Activated CD8-positive, alpha-beta memory T cell treated with anti-CD3 and anti-CD28 coated beads for 4 hours (primary cell): ENCODE measurements at places on chromosomes 5 and 9.

- DNase-seq: no peak
Measured at GRCh38 chr5:124806373-124807077, 60.1 kb upstream of the ZNF608 start.

GRCh38 chr5:149434162-149435014, 55.3 kb upstream of the IL17B start:
- peak; percentile 3 for DNase-seq

DNA sequence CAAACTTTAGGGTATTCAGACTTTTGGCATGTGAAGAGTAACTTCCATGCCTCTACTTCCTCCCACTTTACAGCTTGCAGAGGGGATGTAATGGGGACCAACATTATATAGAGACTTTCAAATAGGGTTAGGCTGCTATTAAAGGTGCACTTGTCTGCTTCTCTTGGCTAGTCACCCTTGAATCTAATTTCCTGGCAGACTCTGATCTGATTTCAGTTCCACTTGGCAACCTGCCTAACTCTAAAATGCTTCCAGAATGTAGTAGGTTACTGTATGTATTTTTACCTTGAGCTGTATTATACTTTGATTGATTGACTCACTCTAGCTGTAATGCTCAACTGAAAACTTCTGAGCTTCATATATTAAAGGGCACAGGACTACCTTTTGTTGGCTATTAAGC, 693.4 kb downstream of the KCTD16 start:
- no peak for DNase-seq

GRCh38 chr5:102753889-102754766, 977 bp upstream of the PAM start:
- no peak for DNase-seq

- DNase-seq: no peak
Measured at GRCh38 chr9:6219040-6219439, 3.4 kb downstream of the IL33 start.

GRCh38 chr9:98178874-98179850, 13.3 kb downstream of the CORO2A start:
- DNase-seq: no peak

DNA sequence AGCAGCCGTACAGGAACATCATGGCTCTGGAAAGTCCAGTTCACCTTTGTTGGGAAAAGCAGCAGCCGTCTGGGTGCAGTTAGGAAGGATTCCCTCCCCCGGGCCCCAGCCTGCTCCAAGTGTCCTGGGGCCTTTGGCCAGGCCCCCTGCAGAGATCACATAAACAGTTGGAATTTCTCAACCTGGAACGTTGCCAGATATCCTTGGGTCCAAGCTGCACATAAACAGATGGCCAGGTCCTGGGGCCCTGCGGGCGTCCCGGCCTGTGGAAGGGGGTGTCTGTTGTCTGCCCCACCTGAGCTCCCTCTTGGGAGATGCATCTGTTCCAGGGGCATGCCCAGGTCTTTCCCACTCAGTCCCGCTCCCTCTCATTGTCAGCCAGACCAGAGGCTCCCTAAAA, 92.7 kb downstream of the COL5A1 start:
- DNase-seq: no peak

GRCh38 chr5:160185626-160186360, 43.5 kb upstream of the FABP6 start:
- DNase-seq: no peak

DNA sequence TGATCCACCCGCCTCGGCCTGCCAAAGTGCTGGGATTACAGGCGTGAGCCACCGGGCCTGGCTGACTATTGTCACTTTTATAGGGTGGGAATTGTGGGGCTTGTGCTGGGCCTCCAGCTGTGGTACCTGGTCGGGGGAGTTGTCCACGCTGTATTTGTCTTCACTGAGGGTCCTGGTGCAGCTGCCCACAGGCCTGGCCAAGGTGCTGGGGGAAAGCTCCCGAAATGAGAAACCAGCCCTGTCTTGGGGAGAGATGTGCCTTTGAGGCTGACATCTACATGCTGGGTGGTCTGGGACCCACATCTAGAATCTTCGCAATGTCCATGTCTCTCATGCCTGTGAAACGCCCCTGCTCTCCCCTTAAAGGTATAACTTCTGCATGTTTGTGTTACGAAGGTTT, 2.6 kb downstream of the EXOC3 start:
- no peak for DNase-seq

DNA sequence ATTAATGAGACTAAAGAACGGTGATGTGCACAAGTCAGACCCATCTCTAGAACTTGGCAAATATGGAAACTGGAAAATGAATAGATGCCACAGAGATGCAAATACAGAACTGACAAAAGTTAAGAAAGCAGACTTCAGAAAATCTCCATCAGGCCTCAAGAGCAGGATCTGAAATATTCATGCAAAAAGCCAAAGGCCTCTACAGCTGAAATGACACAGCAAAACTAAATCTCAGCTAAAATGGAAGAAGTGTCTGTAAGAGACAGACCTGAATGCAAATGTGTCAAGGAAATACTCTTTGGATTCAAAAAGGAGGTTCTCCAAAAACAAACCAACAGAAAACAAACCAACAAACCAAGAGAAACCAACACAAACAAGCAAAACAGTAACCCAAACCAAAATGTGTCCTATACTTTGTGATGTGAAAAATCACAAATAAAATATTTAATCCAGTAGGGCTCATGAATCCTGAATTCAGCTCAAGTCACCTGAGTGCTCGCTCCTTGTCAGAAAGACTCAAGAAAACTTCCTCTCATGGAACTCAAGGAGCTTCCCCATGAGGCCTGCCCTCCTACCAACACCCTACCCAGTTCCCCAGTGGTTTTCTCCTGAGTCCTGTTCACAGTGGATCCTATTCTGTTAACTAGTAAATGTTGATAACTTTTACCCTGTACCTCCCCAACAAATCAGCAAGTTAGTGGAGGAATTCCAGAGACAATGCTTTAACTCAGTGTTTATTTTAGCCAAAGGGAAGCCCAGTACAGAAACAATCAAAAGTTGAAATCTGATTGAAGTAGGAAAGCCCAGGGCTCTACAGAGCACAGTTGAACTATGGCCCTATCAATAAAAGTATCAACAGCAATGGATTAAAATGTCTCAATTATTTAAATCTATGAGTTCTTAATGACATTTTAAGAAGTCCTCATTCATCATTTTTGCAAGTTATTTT, 14.6 kb downstream of the MRPS27 start:
- no peak for DNase-seq

GRCh38 chr5:125152044-125152443, 405.6 kb upstream of the ZNF608 start:
- DNase-seq: no peak

- no peak for DNase-seq
Measured at GRCh38 chr5:77748160-77748559, 28.0 kb downstream of the TBCA start.

- DNase-seq: no peak
Measured at GRCh38 chr9:129245276-129245675, 67.2 kb upstream of the IER5L start.

DNA sequence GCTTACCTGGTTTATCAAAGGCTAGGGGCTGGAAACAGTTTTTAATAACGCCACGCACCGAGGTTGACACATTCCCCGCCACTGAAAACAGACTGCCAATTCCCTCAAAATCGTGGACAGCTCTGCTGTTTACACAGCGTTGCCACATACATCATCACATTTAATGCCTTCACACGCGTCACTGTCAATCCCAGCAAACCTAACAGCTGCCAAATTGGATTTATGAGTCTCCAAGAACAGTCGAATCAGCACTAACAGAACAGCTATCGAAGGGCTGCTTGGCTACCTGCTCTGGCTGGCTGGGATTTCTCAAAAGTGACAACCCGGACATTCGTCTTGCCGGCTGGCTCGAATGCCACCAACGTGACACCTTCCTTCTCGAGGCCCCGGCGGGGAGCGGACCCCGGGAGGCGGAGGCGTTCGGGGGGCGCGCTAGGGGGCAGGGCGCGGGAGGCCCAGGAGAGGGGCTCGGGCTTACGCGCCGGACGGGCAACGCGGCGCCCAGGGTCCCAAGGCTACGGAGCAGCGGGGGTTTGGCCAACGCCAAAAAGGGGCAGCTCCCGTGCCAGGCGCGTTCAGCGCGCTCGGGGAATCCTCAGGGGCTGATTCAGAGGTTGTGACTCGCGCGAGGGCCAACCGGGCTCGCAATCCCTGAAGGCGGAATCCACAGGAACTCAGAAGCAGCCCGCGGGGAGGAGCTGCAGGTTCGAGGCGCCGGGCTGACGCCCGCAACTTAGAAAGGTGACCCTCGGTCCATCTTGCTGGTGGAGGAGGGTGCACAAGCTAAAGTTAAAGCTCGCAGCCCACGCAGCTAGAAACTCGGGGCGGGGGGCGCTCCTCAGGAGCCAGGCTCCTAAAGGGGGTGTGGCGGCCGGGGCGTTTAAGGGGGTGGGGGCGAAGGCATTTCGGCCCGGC, 1.2 kb downstream of the CDC14B start:
- no peak for DNase-seq

DNA sequence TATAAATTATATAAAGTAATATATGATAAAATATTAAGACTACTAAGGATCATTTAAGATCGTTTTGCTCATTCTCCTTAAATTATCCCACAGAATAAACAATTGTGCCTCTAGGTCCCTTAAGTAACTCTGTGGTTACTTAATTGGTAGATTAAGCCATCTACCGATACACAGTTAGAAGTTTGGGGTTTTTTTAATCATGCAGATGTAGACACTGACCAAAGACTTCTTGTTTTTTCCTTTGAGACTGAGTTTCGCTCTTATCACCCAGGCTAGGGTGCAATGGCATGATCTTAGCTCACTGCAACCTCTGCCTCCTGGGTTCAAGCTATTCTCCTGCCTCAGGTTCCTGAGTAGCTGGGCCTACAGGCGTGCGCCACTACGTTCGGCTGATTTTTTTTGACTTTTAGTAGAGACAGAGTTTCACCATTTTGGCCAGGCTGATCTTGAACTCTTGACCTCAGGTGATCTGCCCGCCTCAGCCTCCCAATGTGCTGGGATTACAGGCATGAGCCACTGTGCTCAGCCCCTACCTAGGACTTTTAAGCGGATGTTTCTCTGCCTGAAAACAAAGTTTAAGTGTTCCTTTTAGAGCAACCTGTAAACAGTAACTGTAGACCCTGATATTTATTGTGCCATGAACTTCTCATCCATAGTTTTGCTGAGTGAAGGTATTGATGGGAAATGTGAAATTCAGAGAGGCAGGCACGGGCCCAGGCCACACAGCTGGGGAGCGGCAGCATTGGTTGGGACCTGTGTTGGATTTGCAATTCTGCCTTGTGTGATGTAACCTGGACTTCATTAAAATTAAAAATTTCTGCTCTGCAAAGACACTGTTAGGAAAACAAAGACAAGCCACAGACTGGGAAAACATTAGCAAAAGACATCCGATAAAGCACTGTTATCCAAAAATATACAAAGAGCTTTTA, 11.6 kb downstream of the CEL start:
- no peak for DNase-seq

DNA sequence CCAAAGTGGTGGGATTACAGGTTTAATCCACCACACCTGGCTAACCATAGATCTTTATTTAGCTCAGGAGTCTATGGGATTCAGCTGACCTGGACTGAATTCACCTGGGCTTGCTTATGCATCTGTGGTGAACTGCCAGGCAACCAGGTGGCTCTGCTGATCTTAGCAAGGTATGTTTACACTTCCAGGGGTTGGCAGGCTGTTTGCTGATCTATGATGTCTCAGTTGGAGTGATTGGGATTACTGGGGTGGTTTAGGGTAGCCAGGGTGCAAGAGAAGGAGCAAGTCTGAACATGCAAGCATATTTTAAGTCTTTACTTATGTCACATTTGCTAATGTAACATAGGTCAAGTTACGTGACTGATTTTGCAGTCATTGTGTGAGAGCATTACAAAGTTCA, 63.6 kb upstream of the JAK2 start:
- DNase-seq: no peak

GRCh38 chr5:122493091-122494021, 181.3 kb downstream of the SNCAIP start:
- DNase-seq: no peak

DNA sequence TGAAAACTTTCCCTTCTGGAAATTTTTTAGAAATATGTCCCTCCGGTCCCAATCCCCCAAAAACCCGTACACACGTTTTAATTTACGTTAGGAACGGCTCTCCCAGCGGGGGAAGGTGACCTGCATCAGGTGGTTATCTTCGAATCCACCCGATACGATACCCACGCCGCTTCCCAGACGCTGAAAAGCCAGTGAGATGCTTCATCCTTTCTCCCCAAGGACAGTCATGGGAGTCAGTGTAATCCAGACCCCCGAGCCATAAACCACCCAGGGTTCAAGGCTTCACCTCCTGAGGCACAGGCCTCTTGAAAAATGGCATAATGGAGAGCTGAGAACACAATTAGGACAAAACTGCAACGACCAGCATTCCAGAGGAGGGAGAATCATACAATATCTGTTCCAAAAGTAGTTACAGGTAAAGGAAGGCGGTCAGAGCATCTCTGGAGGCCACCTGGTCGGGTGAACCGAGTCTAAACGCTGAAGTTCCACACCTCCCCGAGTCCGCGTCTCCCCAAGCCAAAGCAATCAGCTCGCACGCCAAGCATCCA, 857 bp downstream of the FAM169A start:
- no peak for DNase-seq

GRCh38 chr5:14465116-14465515, 116.5 kb upstream of the OTULINL start:
- no peak for DNase-seq

- no peak for DNase-seq
Measured at GRCh38 chr5:170633235-170634081, 129.6 kb downstream of the KCNIP1 start.

GRCh38 chr5:122846051-122846550, 688 bp downstream of the SNX24 start:
- DNase-seq: no peak

GRCh38 chr5:44664711-44665100, 144.0 kb upstream of the MRPS30 start:
- no peak for DNase-seq

DNA sequence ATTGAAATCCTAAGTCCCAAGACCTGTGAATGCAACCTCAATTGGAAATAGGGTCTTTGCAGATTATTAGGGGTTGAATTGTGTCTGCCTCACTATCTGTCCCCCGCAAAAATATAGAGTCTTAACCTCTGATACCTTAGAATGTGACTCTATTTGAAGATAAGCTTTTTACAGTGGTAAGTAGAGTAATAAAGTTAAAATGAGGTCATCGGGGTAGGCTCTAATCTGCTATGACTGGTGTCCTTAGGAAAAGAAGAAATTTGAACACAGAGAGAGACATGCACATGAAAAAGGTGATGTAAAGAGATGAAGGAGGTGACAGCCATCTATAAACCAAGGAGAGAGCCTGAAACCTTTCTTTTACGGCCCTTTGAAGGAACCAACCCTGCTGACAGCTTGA, 287.1 kb upstream of the ADRA1B start:
- no peak for DNase-seq

GRCh38 chr5:138528744-138529469, 14.1 kb downstream of the ETF1 start:
- no peak for DNase-seq

DNA sequence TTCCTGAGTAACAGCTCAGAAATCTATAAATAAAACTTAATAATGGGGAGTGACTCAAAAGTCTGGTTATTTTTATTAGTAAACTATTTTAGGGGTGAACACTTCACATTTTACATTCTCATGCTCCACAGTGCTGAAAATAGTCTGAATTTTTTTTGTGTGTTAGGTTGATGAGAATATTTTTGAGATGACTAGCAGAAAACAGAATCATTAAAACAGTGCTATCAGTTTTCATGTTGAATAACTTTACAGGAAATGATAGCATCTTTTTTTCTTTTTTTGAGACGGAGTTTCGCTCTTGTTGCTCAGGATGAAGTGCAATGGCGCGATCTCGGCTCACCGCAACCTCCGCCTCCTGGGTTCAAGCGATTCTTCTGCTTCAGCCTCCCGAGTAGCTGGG, 60.3 kb downstream of the TMC1 start:
- DNase-seq: no peak

GRCh38 chr9:132864691-132865090, 13.4 kb downstream of the AK8 start:
- DNase-seq: no peak
